Muscle of back (tissue), 13 donors: ENCODE measurements at places on chromosomes 4 and X.

- no peak for DNase-seq
These were observed 270.8 kb downstream of the BCOR start for GRCh38 chrX:39826813-39827543.

DNA sequence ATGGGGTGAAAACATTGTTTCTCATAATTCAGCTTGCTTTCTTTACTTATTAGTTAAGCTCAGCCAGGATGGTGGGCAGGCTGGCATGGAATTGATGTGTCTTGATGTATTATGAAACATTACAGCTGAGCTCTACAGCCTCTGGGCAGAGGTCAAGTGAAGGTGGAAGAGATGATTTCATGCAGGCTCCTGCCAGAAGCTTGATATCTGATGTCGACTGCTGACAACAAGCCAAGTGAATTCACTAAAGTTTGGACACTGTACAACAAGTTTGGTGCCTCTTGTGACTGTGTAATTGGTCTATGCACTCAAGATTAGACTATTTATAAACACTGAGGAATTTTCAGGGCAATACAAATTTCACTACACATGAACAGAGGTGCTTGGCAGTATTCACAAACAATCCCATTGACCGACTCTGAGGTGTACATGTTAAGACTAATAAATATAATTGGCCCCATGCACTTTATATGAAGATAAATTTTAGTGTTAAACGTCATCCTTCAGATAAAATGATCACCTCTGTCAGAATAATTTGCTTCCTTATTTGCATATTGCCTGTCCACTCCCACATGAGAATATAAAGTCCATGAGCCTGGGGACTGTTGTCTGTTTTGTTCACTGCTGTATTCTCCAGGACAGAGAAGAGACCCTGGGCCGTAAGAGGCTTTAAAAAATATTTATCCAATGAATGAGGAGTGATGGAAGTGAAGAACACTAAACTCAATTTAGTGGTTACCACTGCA is 612.2 kb downstream of the IQCM start:
- DNase-seq, result peak; percentile 58

- no peak for DNase-seq
These were observed 21.2 kb downstream of the AFF1 start for GRCh38 chr4:86955888-86956451.

GRCh38 chr4:2982012-2982411 is 18.6 kb downstream of the GRK4 start:
- no peak for DNase-seq

DNA sequence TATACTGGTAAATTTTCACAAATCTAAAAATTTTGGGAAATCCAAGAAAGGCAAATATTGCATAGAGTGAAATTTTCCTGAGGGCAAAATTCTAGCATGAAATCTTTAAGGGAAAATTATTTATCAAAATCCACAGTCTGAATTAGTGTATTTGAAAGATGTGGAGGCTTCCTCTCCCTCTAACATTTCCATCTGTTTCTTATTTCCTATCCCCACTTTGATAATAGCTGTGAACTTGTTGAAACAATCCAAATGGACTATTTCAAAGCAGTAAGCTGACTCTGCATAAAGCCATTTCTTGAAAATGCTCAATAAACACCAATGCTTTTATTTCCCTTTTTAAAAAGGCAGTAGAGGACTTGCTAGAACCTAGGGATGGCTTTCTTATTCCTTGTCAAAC is 107.3 kb upstream of the PABPC4L start:
- no peak for DNase-seq

GRCh38 chr4:3686753-3687152 is 79.4 kb upstream of the ADRA2C start:
- DNase-seq, result no peak

- no peak for DNase-seq
These were observed 35.2 kb upstream of the AMBN start for GRCh38 chr4:70556856-70557255.

DNA sequence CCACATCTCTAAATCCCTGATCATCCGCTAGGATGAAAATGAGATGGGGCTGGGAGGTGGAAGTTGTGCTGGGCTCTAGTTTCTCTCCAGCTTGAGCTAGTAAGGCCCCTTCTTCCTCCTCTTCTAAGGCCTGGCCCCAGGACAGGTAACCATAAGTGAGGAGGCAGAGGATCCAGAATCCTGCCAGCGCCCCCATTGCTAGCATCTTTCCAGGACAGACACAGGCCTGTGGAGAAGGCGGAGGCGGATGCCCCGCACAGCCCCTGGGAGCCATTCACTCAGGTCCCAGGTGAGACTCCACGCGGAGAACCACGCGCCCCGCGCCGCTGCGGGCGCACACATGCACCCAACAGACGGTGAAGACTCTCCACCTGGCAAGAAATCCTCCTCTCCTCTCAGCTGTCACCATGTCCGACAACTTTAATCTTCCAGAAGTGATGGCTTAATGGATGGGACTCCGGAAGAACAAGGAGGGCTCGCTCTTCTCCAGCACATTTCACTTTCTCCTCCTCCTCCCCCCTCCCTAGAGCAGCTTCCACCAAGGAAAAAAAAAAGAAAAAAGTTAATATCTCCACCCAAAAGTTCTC is 793 bp downstream of the ARSJ start:
- DNase-seq, result no peak

GRCh38 chrX:78181307-78181706 is 41.9 kb upstream of the TAF9B start:
- DNase-seq, result no peak

DNA sequence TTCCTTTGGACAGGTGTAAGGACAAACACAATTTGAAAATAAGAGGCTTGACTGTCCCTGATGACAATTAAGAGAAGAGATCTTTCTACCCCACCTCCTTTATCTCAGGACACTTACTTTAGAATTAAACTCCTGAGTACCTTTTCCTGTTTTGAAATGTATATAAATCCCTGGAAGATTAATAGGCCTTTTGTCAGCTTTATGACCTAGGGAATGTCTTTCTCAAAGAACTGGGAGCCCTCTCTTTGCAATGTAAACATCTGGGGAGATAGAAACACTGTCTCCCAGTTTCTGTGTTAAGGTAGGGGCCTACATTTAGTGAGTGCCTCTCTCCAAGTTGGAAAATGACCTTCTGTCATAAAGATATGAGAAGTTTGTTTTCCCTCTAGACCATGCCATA is 31.7 kb downstream of the AGA start:
- DNase-seq, result no peak

- no peak for DNase-seq
These were observed 65.3 kb downstream of the EFNB1 start for GRCh38 chrX:68894142-68894512.

DNA sequence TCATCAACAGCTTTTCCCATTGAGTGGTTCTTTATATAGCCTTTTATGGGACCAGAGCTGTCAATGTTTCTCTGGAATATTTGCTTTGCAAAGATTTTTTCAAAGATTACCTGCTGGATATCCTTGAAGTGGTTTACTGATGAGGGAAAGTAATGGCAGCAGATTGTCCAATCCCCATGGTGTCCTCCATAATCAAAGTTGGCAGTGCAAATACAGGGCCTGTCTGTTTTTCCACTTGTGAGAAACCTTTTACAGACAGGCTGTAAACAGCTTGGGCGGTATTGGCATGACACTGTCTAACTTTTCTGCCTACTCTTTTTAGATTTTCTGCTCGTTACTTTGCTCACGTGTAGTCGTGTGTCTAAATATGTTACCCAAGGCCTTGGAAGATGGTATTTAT is 641.9 kb upstream of the NR3C2 start:
- no peak for DNase-seq

DNA sequence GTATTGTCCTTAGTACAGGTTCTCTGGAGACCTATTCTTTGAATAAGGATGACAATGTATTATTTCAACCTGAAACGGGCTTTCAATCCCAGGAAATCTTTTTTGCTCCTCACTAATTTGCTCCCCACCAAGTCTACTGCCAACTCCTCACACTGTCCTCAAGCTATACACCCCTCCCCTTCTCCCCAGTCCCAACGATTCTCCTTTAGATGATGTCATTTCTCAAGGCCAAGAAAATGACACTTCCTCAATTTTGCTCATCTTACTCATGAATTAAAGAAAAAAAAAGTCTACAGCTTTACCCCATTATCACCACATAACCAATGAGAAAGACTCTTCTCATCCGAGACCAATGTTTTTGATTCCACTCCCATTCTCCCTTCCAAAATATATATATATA is 20.6 kb downstream of the AP1S2 start:
- DNase-seq, result no peak

GRCh38 chrX:13464599-13465275 is 104.7 kb upstream of the EGFL6 start:
- no peak for DNase-seq

- no peak for DNase-seq
These were observed 123.5 kb downstream of the TBC1D19 start for GRCh38 chr4:26707342-26707741.

- DNase-seq, result no peak
These were observed 102.9 kb downstream of the KCNIP4 start for GRCh38 chr4:21845663-21846062.

DNA sequence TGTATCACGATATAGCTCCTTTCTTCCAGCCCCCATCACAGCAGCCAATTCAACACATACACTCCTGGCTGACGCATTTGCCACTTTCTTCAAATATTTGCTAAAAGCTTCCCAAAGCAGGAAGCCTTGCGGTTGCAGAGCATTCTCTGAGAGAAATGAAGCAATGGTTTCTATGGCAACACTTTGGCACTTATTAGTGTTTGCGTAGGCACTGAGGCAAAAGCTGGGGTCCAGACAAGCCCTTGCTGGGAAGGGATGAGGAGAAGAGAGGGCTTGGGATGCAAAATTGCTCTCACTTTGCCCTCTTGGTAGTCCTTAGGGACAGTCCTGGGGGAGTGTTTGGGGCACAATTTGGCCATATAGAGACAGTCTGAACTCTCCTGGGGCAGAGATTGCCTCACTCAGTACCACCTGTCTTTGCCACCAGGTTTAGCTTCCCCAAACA is 55.0 kb upstream of the PAK3 start:
- DNase-seq, result peak; percentile 5

- DNase-seq, result no peak
These were observed 54.2 kb downstream of the RPS3A start for GRCh38 chr4:151153585-151153984.

GRCh38 chr4:86595426-86595805 is 1.3 kb downstream of the PTPN13 start:
- DNase-seq, result no peak

- DNase-seq, result no peak
These were observed 357.3 kb upstream of the TECRL start for GRCh38 chr4:64766565-64766964.

DNA sequence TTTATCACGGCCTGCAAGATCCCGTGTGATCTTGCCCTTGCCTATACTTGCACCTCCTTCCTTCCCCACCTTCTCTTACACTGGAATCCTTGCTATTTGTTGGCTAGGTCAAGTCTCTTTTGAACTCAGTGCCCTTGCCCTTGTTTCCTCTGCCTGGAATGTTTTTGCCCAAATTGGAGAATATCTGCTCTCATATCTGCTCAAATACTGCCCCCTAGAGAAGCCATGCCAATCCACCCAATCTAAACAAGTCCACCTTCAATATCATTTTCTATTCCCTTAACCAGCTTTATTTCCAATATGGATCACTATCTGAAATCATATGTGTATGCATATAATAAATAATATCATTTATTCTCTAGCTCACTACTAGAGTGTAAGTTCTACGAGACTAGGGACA is 1044.2 kb upstream of the FTHL17 start:
- DNase-seq, result no peak

GRCh38 chr4:171629737-171630136 is 183.5 kb upstream of the GALNTL6 start:
- DNase-seq, result no peak

DNA sequence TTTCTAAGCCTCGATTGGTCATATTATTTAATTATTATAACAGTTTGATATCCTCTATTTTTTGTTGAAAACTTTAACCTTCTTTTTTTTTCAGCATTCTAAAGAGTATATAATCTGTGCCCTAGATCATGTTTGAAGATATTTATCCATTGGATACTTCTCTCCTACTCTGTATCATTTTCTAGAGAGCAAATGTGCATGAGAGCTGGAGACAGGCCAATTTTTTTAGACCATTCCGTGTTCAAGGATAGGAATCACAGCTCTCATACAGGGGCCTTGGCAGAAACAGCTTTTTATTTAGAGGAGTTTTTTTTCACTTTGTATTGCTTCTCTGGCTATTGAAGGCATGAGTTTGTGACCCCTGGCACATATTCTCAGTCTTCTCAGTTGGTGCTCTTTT is 57.7 kb upstream of the TBC1D14 start:
- DNase-seq, result no peak

DNA sequence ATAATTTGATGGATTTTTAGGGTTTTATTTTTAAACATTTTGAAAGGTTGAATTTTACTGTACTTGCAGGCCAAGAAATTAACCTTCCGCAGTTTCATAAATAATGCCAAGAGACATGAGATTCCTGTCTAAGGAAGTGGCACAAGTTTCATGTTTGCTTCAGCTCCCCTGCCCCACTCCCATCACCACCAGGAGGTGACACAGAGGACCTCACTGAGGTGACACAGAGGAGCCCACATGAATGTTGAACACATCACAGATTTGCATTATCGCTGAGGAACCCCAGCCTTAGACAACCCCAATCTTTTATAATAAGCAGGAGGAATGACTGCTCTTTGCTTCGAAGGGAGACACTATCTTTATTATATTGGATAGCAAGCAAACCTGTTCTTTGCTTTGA is 491.4 kb upstream of the ATOH1 start:
- no peak for DNase-seq

- no peak for DNase-seq
These were observed 19.4 kb upstream of the TMPRSS11F start for GRCh38 chr4:68148800-68149685.

DNA sequence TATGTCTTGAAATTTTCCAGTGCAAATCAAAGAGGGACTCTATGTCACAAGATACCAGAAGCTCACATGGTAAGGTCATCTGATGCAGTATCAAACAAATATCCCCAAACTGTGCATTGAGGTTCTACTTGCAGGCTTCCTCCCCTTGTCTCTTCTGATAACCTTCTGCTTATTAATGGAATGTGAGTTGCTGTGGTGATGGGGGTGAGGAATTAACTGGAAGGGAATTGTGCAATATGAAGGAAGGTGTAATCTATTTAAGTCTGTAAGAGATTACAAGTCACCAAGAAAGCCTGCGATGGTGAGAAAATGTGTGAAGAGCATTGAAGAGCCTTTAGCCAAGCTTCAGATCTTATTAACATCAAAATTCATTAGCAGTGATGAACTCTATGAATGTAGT is 15.4 kb upstream of the MAGED1 start:
- DNase-seq, result no peak

DNA sequence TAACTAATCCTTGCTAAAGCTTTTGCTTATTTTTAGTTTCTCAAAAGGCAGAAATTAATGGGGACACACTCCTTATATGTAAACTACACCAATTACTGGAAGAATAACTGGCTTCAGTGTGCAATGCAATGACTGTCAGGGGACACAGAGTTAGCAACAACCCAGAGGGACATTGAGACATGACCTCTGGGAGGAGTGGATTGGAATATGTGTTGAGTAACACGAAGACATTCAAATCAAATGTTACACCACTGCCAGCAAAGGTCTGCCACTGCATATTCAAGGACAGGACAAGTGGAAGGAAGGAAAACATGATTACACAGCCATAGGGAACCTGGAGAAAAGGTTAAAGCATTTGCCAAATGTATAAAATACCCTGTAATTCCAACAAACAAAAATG is 240.1 kb upstream of the FSTL5 start:
- DNase-seq, result no peak

GRCh38 chr4:42953321-42953720 is 60.8 kb downstream of the GRXCR1 start:
- no peak for DNase-seq
